ENCODE measurements at places on chromosomes 4 and X.

DNA sequence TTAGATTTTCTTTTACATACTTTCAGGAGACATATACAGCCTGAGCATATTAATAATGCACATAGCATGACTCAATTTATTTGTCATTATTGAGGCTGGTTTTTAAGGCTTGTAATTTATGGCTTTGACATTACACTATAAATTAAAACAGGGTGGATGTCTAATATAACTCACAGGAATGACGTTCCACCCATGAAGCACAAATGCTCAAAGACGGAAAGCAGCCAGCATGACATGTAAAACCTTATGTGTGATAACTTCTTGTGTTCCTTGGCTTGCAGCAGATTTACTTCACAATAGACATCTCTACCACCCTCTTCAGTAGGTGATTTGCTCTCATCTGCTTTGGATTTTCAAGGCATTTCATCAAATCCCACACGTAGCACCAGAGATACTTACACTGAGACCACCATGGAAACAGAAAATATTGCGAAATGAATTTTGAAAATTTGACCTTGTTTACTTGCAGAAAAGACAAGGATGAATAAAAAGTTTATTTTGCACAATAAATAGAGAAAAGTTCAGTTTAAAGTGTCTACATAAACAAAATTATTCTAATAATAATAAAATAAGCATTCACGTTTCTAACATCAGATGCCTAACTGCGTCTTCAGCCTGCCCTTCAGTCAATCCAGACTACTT, 64.7 kb upstream of the BTC start:
- DNase-seq = no peak

- no peak for DNase-seq
These were observed 315.5 kb upstream of the ADGRL3 start for GRCh38 chr4:60884587-60884986.

DNA sequence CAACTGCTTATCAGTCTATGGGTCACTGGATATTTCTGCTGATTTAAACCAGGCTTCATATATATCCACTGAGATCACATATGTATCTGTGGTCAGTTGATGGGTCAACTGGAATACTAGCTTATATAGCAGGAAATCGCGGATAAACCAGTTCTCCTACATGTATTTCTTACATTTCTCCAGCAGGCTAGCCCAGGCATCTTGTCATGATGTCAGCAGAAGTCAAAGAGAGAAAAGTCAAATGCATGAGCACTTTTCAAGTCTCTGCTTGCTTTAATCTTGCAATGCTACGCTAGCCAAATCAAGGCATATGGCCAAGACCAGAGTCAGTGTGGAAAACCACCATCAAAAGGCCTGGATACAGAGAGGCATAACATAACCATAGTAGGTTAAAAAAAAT, 1008.8 kb upstream of the DIAPH2 start:
- no peak for DNase-seq

- no peak for DNase-seq
These were observed 126.7 kb upstream of the AMOT start for GRCh38 chrX:112967341-112967740.

GRCh38 chr4:181874602-181875001, 368.6 kb upstream of the TENM3 start:
- DNase-seq = no peak

DNA sequence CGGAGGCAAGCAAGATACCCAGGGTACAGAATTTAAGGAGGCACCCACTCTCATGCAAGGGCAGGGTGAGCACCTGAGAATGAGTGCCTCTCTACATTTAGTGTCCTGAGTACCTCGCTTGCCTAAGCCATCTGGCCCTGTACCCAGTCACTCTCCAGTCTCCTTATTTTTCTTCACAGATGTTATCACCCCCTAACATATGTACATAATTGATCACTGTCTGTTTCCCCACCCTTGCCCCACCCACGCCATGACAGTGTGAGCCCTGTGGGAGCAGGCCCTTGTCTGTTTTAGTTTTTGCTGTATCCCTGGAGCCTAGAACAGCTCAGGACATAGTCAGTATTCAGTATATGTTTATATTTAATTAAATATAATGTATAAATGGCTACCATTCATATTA, 113.6 kb downstream of the SPRY1 start:
- no peak for DNase-seq

DNA sequence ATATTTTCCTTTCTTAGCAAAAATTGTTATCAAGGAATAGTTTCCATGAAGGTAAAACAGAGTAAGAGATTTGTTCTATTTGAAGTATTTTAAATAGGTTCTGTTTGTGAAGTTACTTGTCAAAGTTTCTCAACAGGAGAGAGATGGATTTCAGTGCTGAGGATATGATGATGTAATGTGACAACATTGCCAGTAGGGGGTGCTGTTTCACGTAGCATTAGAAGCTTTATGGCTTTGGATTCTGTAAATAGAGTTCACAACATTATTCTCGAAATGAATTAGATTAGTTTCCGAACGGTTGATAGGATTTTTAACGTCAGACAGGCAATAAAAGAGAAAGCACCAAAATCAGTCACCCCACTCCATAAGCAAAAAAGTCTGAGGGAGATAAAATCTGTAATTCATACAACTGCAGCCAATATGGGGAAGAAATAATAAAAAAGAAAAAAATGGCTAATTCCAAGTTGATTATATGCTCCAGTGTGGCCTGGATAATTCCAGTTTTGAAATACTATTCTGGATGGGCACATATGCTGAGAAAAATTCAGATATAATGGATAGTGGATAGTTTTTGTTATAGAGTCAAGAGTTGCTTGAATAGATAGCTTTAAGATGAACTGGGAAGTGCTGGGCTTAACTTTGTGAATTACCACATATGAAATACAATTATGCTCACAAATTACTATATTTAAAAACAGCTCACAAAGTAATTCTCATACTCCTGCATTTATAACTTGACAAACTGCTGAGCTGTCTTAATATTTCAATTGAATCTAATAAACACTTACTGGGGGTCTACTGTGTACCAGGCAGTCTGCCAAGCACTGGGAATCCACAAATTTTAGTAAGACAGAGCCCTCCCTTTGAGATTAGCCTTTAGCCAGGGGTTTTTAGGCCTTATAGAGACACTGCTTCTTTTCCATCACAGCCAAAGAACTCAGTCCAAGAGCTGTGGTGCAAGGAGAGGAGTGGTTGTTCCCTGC, 109.1 kb downstream of the GPAT3 start:
- DNase-seq = no peak

DNA sequence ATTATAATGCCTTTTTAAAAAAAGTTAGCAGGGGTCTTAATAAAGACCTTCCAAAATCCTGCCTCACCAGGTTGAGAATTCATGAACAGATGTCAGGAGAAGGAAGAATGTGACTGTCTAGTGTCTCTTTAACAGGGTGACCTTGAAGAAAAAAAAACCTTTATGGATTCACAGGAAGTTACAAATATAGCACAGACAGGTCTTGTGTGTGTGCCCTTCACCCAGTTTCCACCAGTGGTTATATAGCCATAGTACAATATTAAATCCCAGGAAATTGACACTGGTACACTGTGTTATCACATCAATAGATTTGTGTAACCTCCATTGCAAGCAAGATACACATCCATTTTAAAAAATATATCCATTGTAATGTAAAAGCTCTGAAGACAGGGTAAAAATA, 43.7 kb downstream of the HADH start:
- no peak for DNase-seq

DNA sequence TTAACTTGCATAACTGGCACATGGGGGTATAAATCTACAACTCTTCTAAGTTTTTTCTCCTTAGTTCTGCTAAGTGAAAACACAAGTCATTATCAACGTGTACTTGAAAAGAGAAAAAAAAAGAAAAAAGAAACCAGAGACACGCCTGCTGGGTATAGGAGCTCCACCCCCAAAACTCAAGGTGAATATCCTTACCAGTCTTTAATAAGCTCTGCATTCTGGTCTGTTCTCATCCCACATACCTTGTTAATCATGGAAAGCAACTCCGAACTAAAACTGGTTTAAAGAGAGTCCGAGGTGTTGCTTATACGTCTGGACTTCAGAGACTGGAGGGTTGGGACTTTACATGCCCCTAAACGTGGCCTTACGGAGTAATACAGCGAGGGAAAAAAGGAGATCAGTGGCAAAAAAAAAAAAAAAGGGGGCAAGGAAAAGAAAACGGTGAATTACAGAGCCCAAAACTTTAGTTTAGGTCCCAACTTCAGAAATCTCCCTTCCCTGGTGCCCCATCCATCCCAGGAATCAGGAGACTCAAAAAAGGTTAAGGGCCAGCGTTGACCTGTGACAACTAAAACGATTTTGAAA, 1.0 kb downstream of the PGRMC2 start:
- DNase-seq = no peak

- DNase-seq = no peak
These were observed 145.1 kb downstream of the APBB2 start for GRCh38 chr4:41069257-41069656.

- DNase-seq = no peak
These were observed 41.1 kb downstream of the FRMD7 start for GRCh38 chrX:132086672-132087071.
